ENCODE measurements at places on chromosomes 16 and 17.
A peak's percentile ranks its signal among the peaks of the same experiment; 100 is the strongest.

DNA sequence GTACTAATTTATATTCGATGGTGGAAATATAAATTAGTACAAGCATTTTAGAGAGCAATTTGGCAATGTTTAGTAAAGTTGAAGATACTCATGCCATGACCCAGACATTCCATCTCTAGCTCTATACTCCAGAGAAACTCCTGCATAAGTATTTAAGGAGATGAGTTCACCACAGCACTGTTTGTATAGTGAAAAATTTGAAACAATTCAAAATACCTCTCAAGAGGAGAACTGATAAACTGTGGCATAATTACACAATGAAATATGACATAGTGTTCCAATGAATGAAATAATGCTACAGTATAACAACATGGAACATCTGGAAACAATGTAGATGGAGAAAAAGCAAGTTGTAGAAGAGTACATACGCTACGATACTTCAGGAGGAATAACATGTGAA lies 48.6 kb upstream of the IRX3 start:
- no peak for DNase-seq

GRCh38 chr17:82869536-82869935 lies 29.7 kb upstream of the ZNF750 start:
- DNase-seq, result no peak

- DNase-seq, result no peak
Observed at GRCh38 chr17:3497101-3497500, 21.3 kb downstream of the ASPA start.

GRCh38 chr17:80102664-80103448 lies 1.5 kb downstream of the GAA start:
- no peak for DNase-seq

DNA sequence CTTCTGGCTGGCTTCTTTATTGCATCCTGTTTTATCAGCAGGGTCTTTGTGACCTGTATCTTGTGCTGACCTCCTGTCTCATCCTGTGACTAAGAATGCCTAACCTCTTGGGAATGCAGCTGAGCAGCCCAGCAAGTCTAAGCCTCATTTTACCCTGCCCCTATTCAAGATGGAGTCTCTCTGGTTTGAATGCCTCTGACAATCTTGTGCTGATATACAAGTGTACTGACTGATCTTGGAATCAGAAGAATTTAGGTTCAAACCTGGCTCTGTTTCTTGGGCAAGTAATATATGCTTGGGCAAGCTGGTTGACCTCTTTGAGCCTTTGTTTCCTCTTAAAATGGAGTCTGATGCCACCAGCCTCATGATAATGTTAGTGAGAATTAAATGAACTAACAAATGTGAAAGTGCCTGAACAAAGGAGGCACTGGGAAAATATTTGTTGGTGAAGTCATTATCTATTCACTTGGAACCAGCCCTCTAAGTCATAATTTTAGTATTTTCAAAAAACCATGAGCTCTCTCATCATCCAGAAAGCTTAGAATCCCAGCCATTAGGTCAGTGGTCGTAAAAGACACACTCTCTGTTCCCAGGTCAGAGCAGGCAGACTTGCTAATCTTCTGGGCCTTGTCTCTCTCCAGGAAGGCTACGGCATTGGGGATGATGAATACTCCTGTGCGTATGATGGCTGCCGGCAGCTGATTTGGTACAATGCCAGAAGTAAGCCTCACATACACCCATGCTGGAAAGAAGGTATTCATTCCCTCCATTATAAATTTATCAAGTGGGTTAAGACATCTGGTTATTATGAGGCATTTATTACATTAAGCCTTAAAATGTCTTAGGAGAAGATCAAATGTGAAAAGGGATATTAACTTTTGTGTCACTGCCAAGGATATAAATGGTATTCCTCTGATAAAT lies 18.1 kb upstream of the ARL2BP start:
- DNase-seq, result no peak

DNA sequence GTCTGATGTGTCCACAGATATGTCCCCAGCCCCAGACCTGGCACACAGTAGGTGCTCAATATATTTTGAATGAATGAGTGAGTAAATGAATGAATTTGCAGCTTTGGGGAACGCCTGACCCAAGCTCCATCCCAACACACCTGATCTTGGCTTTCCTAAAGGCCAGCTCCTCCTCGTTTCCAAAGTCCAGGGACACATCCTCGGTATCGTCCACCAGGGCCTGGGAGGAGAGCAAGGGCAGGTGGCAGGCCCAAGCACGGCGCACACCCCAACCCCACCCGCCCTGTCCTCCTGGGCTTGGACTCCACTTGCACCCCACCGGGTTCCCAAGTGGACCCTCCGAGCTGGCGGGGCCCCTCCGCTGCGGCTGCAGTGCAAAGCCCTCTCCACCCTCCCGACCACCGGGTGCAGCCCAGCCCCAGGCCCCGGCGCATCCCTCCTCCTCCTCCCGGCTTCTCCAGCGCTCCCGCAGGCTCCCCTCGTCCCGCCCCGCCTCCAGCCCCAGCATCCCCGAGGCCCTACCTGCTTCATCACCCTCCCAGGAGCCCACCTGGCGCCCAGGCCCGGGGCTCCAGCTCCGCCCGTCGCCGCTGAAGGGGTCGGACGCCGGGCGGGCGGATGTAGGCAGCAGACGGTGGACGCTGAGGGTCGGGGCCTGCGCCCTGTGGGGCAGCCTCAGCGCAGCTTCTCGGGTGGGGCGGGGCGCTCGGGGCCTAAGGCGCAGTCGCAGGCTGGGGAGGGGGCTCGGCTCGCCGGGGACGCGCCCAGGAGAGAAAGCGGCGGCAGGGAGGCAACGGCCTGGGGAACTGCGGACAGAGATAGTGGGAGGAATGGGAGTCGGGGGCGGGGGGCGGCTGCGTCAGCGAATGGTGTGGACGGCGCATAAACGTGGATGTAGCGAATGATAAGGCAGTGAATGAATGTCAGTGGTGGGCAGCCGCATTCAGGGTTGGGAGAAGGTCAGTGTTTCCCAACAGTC lies at the start of gene TVP23A:
Gene TVP23A, minus strand, starts transcription at position 832 of the 979 bp plus-strand sequence. Its CDS starts 301 bp downstream, at position 531.
- DNase-seq, result no peak

GRCh38 chr17:63716426-63716825 lies 16.5 kb upstream of the LIMD2 start:
- no peak for DNase-seq

GRCh38 chr17:6507535-6507934 lies 48.8 kb downstream of the PITPNM3 start:
- no peak for DNase-seq

DNA sequence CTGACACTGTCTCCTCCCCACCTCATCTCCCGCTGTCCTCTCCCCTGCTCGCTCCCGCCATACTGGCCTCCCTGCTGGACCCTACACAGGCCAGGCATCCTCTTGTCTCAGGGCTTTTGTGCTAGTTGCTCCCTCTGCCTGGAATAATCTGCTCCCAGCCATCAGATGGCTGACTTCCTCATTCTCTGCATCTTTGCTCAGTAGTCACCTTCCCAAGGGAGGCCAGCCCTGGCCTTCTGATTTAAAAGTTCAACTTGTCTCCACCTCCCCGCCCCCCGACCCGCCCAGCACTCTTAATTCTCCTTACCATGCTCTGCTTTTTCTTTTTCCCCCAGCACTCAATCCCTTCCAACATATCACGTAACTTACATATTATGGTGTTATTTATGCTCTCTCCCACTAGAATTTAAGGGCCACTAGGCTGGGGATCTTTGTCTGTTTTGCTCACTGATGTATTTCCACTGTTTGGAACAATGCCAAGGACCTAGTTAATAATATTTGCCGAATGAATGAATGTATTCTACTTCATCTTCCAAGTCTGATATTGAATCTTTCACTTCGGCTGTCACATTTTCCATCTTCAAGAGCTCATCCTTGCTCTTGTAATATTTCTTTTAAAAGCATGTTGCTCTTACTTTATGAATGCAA lies 178.3 kb downstream of the CDK5R1 start:
- no peak for DNase-seq

DNA sequence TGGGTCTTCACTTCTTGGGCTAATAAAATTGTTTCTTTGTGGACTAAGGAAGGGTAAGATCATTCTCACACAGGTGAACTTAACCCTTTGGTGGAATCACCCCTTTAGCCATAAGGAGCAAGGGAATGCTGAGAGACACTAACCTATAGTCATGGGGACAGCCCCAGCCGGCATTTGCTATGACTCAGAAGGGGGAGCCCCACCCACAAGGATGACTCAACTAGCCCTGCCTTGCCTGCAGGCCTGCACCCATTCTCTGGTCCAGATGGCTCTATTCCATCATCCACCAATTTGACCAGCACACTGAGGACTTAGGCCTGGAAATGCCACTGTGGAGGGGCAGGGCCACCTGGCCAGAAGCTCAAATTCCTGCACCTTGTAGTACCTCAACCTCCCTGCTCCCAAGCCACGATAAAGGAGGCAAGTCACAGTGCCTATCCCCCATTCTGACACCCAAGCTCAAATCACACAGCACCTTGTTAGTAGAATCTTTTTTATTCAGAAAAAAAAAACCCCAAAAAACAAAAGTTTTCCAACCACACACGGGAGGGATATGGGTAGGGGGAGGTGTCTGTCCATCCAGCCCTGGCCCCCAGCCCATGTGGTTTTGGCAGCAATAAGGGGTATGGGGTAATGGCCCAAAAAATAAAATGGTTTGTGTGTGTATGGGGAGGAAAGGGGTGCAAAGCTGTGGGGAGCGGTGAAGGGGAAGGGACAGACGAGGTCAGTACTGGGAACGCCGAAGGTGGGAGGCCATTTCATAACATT lies 3.0 kb downstream of the PFN1 start:
- peak; percentile 73 for DNase-seq

DNA sequence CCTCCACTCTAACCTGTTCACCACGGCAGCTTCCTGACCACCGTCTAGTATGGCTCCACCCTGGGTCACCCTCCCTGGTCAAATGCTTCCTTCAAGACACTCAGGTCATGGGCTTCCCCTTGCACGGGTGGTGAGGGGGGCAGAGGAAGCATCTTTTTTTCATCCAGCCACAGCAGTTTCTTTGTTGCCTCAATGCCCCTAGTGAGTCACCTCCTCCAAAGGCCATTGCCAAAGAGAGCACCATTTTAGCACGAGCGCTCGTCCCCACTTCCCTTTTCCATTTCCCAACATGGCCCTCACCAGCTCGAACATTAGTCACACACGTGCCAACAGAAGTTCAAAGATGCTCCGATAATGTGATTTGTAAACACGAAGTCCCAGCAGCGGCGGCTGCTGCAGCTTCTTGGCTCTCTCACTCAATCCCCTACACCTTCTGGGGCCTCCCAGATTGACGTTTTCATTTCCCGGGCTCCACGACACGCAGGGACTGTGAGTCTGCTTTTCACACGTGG lies 134.6 kb downstream of the GAS7 start:
- DNase-seq, result no peak

DNA sequence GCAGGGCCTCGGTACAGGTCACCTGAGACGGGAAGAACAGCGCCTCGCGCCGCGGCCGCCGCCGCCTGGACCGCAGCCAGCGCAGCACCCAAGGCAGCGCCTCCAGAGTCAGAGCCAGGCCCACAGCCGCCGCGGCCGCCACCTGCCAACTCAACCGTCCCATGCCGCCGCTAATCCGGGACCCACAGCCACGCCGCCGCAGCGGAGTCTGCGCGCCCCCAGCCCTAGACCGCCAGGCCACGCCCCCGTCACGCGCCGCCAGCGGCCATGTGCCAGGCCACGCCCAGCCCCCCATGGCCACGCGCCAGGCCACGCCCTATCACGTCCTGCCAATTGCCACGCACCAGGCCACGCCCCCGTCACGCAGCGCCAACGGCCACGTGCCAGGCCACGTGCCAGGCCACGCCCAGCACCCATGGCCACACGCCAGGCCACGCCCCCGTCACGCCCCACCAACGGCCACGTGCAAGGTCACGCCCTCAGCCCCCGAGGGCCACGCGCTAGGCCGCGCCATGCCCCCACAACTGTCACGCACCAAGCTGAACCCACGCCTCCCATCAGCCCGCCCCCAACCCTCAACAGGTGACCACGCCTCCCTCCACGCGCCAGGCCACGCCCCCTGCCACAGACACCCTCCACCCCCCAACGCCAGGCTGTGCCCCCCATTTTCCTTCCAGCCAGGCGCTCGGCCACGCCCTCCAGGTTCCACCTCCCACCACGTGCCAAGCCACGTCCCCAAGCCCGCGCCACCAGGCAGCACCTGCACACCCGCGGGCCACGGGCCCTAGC lies at the start of gene PLD6:
Gene PLD6, minus strand, starts transcription at position 210 of the 789 bp plus-strand sequence. Its CDS starts 47 bp downstream, at position 163.
- peak; percentile 88 for DNase-seq

- DNase-seq, result no peak
Observed at GRCh38 chr17:39954876-39955275, 7.9 kb upstream of the GSDMA start.

DNA sequence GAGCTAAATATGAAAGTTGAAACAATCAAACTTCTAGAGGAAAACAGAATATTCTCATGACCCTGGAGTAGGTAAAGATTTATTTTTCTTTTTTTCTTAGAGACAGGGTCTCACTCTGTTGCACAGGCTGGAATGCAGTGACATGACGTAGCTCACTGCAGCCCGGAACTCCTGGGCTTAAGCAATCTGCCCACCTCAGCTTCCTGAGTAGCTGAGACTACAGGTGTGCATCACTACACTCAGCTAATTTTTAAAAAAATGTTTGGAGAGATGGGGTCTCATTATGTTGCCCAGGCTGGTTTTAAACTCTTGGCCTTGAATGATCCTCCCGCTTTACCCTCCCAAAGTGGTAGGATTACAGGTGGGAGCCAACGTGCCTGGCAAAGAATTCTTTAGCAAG lies 15.5 kb downstream of the IKZF3 start:
- DNase-seq, result no peak

DNA sequence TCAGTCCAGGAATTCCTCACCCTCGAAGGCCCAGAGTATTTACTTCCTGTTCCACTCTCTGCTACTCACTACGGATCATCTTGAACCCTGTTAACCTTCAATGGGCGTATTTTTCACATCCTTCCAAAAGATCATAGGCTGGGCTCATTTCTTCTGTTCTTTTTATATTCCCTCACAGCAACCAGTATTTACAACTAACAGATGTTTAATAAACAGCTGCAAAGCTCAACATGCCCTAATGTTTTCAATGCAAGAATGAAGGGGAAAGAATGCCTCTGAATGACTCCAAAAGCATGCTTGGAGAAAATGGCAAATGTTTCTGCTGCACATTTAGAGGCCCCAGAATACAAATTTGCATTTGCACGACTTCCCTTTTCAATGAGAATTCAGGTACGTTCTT lies 174.9 kb downstream of the ZFHX3 start:
- no peak for DNase-seq

- no peak for DNase-seq
Observed at GRCh38 chr16:65781363-65781762, 585.1 kb upstream of the CDH5 start.

- DNase-seq, result peak; percentile 26
Observed at GRCh38 chr17:10226930-10227695, 28.7 kb upstream of the GAS7 start.

- no peak for DNase-seq
Observed at GRCh38 chr17:74888469-74888868, 5.0 kb downstream of the FADS6 start.

GRCh38 chr16:89456419-89456959 lies 33.9 kb downstream of the ANKRD11 start:
- no peak for DNase-seq
